ENCODE measurements at places on chromosomes 2 and 18. TPM values are rescaled to one million over a fixed set of nuclear protein-coding genes. Genes with fewer than 3 reads are reported as not detected.

The PDE11A gene
- total RNA-seq, result under 0.01 TPM

The RTP5 gene
- total RNA-seq, result not detected

The CRYGD gene
- not detected for total RNA-seq

The IL18R1 gene
- total RNA-seq, result 1.5 TPM

The MRPL33 gene
- total RNA-seq, result 63.0 TPM

The SNTG2 gene
- total RNA-seq, result not detected

The FOSL2 gene
- total RNA-seq, result 59.2 TPM
